Fibroblast of skin of abdomen (primary cell): ENCODE measurements at places on chromosomes 5 and 9.

DNA sequence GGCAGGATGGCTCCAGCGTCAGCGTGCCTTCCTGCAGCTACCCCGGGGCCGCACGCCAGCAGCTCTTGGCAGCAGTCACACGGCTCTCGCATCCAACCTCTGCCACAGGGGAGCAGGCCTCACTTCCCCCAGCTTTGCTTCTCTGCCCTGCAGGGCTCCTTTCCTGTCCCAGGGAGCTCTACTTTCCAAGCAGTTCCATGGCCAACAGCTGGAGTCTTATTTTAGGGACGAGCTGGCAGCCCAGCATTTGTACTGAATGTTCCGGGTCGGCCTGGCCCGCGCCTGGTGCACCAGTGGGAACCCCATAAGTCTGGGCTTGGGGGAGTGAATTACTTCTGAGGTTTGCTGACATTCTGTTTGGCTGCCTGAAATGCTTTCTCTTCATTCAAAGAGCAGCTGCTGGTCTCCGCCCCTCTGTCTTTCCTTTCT, 34.6 kb downstream of the GADD45G start:
- DNase-seq, result no peak

- DNase-seq, result no peak
Observed at GRCh38 chr9:117917873-117918272, 213.7 kb downstream of the TLR4 start.

- no peak for DNase-seq
Observed at GRCh38 chr9:127905788-127906191, 6.4 kb upstream of the ST6GALNAC6 start.

- no peak for DNase-seq
Observed at GRCh38 chr5:104305602-104306001, 743.0 kb upstream of the NUDT12 start.

DNA sequence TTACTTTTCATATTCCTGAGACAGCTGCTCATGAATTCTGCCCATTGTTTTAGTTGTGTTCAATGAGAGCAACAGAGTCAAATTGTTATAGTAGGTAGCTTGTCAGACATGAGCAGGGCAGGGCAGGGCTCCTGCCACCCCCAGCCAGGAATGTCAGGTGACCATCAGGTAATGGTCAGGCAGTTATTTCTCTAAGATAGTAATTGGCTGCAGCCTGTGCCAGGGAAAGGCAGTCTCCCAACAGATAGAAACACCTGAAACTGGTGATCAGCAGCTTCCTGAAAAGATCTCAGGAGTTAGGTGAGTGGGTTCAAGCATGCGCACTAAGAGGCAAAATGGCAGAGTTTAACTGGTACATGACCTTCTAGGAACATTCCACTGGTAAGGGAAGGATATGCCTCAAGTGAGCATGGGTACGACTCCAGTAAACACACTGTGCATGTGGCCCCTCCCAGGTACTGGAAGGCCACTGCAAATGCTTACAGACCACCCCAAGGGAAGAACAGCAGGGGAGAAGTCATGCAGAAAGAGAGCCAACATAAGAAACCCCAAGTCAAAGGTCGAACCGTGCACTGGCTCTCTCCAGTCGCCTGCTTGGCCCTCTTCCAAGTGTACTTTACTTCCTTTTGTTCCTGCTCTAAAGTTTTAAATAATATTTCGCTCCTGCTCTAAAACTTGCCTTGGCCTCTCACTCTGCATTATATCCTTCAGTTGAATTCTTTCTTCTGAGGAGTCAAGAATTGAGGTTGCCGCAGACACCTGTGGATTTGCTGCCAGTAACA, 25.1 kb downstream of the CARTPT start:
- DNase-seq, result no peak

DNA sequence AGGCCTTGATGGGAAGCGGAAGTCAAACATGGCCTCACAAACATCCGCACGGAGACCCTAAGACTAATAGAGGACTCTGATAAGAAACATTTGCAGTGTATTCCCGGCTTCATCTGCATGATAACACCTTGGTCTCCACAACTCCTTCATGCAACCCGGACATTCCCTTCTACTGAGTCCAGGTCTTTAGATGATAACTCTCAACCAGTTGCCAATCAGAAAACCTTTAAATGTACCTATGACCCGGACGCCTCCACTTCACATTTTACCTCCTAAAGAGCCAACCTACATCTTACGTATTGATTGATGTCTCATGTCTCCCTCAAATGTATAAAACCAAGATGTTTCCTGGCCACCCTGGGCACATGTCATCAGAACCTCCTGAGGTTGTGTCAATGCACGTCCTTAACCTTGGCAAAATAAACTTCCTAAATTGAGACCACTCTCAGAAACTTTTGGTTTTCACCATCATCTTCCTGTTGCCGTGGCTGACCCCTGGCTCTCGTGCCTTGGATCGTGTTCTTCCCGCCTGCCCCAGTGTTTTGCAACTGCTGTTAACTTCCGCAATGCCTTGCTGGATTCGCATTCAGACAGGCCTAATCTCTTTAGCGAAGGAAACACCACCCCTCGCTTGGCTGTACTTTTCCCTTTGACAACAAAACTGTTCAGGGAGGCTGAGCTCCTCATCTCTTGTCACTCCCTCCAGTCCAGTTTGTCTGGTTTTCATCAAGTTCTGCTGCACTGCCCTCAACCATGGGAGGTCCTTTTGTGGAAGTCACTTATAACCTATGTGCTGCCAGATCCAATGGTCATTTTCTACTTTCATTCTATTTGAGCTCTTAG, 1.1 kb upstream of the DAP start:
- DNase-seq, result no peak
